ENCODE measurements at places on chromosomes 3 and 15. TPM values are rescaled to one million over a fixed set of nuclear protein-coding genes. Genes with fewer than 3 reads are reported as not detected.

DNA sequence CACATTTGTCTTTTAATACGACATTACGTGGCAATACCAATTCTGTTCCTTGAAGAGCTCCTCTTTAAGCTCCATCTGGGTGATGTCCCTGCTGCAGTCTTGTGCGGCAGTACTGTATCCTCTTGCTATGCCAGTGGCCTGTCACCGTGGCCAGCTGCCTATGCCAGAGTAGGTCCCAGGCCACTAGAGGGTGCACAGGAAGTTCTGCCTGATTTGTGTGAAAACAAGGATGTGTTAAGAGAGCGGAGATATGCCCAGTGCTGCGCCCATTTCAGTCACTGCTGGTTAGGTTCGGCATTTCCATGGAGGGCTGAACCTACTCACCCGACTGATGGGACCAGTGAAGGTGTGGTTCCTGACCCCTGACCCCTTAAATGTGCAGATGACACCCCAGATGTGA is 25.2 kb downstream of the NIPA1 start:
- DNase-seq: no peak

The MINAR1 gene
- total RNA-seq: 0.36 TPM

The ITIH1 gene
- 0.33 TPM for total RNA-seq

The SELENOK gene
- 36.9 TPM for total RNA-seq

DNA sequence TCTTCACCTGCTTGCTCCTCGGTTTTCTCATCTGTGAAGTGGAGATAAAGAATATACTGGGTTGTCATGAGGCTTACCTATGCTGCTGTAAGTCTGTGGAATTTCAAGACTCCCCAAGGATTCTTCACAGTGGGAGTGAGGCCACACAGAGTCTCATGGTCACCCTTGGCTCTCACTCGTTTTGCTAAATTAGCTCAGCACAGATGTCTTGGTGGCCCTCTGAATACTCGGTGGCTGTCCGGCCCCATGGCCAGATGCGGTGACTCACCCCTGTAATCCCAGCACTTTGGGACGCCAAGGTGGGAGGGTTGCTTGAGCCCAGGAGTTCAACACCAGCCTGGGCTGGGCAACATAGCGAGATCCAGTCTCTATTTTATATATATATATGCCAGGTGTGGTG is 5.0 kb upstream of the CHCHD6 start:
- no peak for DNase-seq

The SHC4 gene
- 0.15 TPM for total RNA-seq

- no peak for DNase-seq
Measured at GRCh38 chr15:23823508-23823907, 136.4 kb upstream of the NDN start.

DNA sequence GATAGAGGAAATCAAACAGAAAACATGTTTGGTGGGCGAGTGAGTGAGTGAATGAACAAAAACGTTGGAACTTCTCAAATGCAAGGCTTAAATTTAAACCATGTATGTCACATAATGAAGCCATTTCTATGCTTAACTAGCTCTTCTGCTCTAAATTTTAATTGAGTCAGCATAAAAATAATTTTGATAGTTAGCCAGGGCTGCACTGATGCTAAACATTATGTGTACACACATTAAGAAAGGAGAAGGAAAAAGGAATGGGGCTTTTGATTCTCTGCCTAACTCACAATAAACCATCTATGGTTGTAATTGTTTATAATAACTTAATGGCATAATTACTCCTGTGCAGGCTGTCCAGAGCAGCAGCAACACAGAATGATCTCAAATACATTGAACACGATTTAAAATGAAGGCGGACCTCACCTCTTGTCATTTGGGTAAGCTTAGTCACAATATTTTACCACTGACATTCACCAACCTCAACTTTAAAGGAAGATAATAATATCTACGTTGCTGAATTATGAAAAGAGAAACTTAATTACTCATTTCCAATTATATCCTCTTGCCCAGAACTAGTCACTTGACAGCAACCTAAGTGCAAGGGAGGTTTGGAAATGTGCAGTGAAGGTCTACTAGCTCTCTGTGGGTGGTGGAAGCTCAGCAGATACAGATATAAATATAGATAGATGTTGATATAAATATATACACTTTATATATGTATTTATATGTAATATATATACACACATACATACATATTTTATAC is 318.4 kb upstream of the TRIM42 start:
- no peak for DNase-seq

GRCh38 chr3:150761831-150762661 is 923 bp downstream of the SIAH2 start:
- no peak for DNase-seq

- no peak for DNase-seq
Measured at GRCh38 chr3:197236362-197236761, 62.0 kb downstream of the DLG1 start.

The STXBP5L gene
- not detected for total RNA-seq

DNA sequence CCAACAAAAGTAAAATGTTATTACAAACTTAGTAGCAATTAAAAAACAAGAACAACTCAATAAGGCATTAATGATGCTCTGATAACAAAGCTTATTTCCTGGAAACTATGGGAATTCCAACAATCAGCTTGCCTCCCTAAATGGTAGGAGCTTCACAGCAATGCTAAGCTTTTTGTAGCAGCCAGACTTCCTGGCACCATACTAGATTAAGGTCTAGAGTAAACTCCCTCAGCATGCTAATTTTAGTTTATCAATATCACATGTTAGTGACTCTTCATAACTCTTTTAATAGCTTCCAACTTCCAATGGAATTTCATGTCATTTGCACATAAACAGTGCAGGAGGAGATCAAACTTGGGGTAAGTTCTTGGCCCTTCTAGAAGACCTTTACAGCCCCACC is 782.0 kb downstream of the MCTP2 start:
- DNase-seq: no peak

- DNase-seq: no peak
Measured at GRCh38 chr3:111481551-111481950, 60.4 kb upstream of the CD96 start.

- DNase-seq: no peak
Measured at GRCh38 chr3:16402451-16402850, 111.0 kb downstream of the RFTN1 start.

The MYL3 gene
- not detected for total RNA-seq

GRCh38 chr15:29208352-29208751 is 61.3 kb downstream of the NSMCE3 start:
- DNase-seq: no peak

The TMEM89 gene
- not detected for total RNA-seq

DNA sequence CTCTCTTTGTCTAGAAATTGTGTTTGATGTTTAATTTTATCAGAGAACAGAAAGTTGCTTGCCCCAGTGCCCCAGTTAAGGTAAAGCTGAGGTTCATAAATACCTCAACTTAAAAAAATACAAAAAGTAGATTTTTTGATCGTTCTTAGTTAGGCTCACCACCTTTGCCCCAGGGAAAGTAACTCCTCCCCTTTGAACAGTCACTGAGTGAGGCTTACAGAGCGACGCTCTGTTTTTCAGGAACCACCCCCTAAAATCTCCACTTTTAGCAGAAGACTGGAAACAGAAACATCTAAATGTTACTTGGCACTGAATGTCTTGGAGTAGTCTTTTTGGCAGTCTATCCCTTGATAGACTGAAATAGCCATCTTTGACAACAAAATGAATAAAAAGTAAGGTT is 24.9 kb downstream of the BLM start:
- DNase-seq: no peak

GRCh38 chr15:73879426-73879825 is 6.1 kb downstream of the TBC1D21 start:
- no peak for DNase-seq

- no peak for DNase-seq
Measured at GRCh38 chr3:121165397-121165837, 257.4 kb downstream of the STXBP5L start.

The ACTC1 gene
- total RNA-seq: not detected
